ENCODE measurements at places on chromosomes 16 and 17.

DNA sequence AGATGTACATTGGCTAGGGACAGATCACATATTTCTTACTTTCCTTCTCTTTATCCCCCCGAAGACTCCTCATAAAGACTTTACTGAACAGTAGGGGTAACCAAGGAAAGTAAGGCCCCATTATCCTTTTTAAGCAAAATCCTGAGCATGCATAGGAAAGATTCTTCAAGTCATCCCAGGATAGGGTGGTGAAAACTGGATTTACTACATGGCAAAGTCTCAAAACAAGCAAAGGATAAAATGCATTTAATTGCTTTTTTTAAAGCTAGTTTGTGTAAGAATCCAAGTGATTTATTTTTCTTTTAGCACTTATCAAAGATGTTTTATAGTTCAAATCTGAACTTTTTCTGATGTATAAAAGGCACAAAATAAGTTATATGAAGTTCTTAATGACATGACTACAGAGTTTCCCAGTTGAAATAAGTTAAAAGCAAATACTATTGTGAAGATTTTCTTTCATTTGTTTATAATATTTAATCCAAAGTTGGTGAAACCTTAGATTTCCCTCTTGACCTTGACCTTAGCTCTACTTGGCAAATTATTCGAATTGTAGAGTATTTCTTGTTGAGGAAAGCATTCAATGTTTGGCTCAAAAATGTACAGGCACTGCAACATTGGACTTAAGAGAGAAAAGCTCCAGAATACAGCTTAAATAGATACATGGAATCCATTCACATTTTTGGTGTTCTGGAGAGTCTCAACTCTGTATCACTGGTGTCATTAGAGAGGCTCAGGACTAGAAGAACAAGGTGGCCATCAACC lies 104.3 kb downstream of the ABCA8 start:
- no peaks in the 10 kb centered on the region for H3K36me3 ChIP-seq
- H3K27ac ChIP-seq, result no peak overlapping the region
- no peak overlapping the region for H3K4me3 ChIP-seq

GRCh38 chr17:8685381-8685780 lies 54.9 kb upstream of the MYH10 start:
- peak overlapping the region; percentile 83 for H3K27ac ChIP-seq
- no peak overlapping the region for H3K4me3 ChIP-seq
- no peaks in the 10 kb centered on the region for H3K27me3 ChIP-seq

- no peaks in the 10 kb centered on the region for H3K27me3 ChIP-seq
- H3K4me3 ChIP-seq, result no peak overlapping the region
Measured at GRCh38 chr16:74724820-74725549, 24.3 kb upstream of the MLKL start.

GRCh38 chr16:80652441-80652840 lies 111.6 kb downstream of the DYNLRB2 start:
- no peaks in the 10 kb centered on the region for H3K4me1 ChIP-seq
- H3K27me3 ChIP-seq, result no peaks in the 10 kb centered on the region

- peak; percentile 68 for DNase-seq
- H3K4me3 ChIP-seq, result peak overlapping the region; percentile 50
- H3K4me1 ChIP-seq, result peaks cover 15% of the 10 kb centered on the region
- peak overlapping the region; percentile 65 for H3K27ac ChIP-seq
- no peaks in the 10 kb centered on the region for H3K36me3 ChIP-seq
Measured at GRCh38 chr17:41547921-41548843, 20.1 kb upstream of the KRT19 start.

DNA sequence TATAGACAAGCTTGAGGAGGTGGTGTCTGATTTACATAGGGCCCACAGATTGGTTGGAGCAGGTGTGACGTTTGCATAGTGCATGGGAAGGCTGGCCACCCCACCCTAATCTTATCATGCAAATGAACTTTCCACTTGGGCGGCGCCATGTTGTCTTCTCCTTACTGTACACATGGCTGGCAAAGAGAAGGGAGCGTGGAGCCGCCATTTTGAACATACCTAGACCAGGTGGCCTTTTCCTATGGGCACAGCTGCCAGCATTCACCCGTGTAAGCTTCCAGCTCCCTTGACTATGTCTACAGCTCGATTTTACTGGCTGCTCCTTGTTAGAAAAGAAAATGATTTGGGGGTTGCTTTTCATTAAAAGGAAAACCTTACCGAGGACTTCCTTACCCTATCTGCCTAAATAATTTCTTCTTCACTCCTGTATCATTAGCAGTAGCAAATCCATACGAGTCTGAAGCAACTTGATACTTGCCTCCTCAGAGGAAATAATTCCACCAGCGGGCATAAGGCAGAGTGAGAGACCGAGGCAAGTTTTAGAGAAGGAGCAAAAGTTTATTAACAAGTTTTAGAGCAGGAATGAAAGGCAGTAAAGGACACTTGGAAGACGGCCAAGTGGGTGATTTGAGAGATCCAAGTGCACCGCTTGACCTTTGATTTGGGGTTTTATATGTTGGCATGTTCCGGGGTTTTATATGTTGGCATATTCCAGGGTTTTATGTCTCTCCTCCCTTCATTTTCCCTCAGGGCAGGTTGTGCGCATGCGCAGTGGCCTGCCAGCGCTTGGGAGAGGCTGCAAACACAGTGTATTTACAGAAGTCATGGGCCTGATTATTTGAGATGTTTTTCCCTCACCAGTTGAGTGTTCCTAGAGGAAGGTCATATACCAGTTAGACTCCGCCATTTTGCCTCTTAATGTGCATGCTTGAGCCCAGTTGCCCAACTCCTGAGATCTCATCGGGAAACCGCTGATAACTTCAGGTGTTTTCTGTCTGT lies 65.7 kb downstream of the MARF1 start:
- no peaks in the 10 kb centered on the region for H3K27me3 ChIP-seq
- no peak overlapping the region for H3K4me3 ChIP-seq
- no peaks in the 10 kb centered on the region for H3K4me1 ChIP-seq
- DNase-seq, result no peak
- H3K36me3 ChIP-seq, result peaks cover 11% of the 10 kb centered on the region
- H3K27ac ChIP-seq, result no peak overlapping the region

DNA sequence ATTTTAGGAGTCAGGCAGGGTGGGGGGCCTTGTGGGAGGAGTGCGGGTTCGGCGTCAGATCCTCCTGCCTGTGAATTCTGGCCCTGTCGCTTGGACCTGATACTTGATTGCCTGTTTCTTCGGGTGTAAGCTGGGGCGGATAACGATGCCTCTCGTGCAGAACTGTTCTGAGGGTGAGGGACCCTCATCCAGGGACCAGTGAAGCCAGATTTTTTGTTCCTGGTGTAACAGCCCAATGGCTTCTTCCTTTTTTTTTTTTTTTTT lies 1.3 kb downstream of the TBCD start:
- H3K27ac ChIP-seq, result no peak overlapping the region
- no peak for DNase-seq
- no peaks in the 10 kb centered on the region for H3K36me3 ChIP-seq
- H3K4me1 ChIP-seq, result peaks cover 18% of the 10 kb centered on the region
- H3K4me3 ChIP-seq, result peak overlapping the region; percentile 92
- no peaks in the 10 kb centered on the region for H3K27me3 ChIP-seq

GRCh38 chr17:19567216-19568015 lies 33.8 kb downstream of the SLC47A1 start:
- DNase-seq, result no peak
- H3K4me3 ChIP-seq, result no peak overlapping the region
- H3K27me3 ChIP-seq, result no peaks in the 10 kb centered on the region
- no peak overlapping the region for H3K27ac ChIP-seq

DNA sequence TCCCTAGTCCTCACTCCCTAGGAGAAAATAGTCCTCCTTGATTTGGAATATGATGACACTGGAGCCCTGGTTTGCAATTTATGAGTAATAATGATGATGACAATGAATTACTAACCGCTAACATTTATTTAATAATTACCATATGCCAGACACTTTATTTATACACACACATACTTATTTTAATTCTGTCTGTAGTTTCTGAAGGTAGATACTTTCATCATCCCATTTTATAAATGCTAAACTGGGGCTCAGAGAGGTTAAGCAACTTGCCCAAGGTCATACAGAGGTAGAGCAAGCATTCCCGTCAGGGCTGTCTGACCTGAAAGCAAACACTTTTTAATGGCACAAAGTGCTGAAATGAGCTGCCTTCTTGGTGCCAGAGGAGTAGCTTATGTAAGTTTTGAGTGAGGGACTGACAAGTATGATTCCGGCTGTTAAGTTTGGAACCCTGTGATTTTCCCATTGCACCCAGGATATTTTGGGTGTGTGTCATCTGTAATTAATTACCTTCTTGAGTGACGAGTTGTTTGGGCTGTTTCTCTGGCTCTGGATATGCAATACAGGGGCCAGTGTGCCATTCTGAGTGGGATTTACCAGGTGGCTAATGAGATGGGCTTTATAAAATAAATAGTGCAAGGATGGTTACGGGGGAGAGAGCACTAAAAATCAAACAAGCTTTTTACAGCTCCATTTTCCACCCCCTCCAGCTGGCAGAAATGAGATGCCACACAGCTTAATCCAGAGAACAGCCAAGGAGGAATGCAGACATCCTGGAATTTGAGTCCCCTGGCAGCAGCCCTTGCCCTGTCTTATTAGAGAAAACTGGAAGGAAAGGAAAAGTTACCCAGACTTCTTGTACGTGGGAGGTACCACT lies 211.8 kb downstream of the SNX29 start:
- DNase-seq, result no peak
- H3K4me1 ChIP-seq, result no peaks in the 10 kb centered on the region
- H3K27me3 ChIP-seq, result no peaks in the 10 kb centered on the region
- peak overlapping the region; percentile 42 for H3K27ac ChIP-seq

DNA sequence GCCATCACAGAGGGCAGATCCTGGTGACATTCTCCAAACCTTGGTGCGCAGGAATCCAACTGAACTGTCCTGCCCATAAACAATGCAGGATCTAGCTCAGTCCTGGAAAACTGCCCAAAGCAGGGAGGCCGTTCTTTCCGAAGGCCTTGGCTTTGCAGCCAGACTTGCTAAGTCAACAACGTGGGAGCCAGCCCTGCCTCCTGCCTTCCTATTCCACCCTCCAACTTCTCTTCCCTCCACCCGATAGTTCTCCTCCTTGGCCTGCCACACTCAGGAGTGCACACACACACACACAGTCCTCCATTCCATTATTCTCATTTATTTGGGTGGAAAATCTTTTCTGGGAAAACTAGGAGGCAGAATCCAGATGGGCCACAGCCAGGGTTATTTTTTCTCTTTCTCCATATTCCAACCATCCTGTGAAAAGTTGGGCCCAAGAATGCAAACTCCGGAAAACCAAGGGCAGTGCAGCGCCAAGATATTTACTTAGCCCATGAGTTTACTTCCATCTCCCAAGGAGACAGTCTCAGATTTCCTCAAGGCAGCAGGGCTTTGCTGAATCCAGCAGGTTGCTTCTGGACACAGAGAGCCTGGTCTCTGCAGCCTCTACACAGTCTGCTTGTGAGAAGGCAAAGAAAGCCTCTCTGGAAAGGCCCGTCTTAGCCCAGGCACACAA lies 15.8 kb downstream of the COPRS start:
- H3K36me3 ChIP-seq, result no peaks in the 10 kb centered on the region
- peaks cover 24% of the 10 kb centered on the region for H3K4me1 ChIP-seq
- H3K4me3 ChIP-seq, result peak overlapping the region; percentile 49
- DNase-seq, result no peak
- no peaks in the 10 kb centered on the region for H3K27me3 ChIP-seq

DNA sequence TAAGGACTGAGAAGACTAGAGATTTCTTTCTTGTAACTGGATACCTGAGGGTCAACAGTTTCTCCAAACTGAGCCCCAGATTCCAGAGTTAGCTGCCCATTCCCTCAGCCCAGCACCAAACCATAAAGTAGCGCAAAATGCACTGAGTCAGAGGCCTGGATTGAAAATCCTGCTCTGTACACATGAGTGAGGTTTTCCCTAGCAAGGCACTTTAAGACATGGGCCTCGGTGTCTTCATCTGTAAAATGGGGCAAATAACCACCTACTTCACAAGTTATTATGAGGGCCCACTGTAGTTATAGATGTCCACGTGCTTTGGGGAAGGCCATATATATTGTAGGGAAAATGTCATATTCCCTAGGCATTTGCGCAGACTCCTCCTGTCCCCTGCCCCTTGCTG lies 10.3 kb upstream of the DLX4 start:
- peaks cover 7% of the 10 kb centered on the region for H3K27me3 ChIP-seq
- no peak overlapping the region for H3K27ac ChIP-seq
- peaks cover under 1% of the 10 kb centered on the region for H3K4me1 ChIP-seq
- no peak for DNase-seq

DNA sequence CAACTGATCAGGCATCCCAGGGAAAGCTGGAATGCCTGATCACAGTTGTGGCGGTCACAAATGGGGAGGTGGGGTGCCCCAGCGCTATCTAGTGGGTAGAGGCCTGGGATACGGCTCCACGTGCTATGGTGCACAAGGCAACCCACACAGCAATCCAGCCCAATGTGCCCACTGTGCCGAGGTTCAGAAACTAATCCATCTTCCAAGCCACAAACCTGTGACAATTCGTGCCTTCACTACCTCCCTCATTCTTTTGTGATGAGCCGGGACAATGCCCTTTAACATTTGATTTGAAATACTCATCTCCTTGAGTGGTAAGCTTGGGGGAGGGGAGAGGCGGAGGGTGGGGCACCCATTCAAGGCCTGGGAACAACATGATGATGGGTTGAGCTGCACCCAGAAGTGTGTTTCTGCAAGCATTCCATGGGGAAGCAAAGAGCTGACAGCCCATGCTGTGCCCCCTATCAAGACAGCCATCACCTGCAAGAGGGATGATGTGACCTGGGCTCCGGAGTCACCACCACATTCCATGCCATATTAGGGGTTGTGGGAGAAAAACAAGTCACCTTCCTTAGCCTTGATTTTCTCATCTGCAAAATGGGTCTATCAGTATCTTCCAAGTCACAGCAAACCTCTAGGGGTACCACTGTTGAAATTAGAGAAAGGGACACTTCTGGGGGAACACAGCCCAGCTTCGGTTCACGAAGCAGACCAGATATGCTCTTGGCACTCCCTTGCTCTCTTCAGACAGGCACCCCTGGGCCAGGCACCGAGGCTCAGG lies 3.7 kb downstream of the ELOB start:
- peaks cover 9% of the 10 kb centered on the region for H3K4me1 ChIP-seq
- no peak overlapping the region for H3K27ac ChIP-seq
- peaks cover 54% of the 10 kb centered on the region for H3K36me3 ChIP-seq
- no peak overlapping the region for H3K4me3 ChIP-seq
- no peak for DNase-seq

- no peaks in the 10 kb centered on the region for H3K36me3 ChIP-seq
- H3K4me3 ChIP-seq, result no peak overlapping the region
- H3K4me1 ChIP-seq, result no peaks in the 10 kb centered on the region
- no peak for DNase-seq
Measured at GRCh38 chr16:26863931-26864330, 202.8 kb upstream of the C16orf82 start.

GRCh38 chr17:42866631-42867575 lies 15.9 kb downstream of the AOC3 start:
- no peak overlapping the region for H3K27ac ChIP-seq
- no peak for DNase-seq
- H3K36me3 ChIP-seq, result peaks cover 29% of the 10 kb centered on the region

GRCh38 chr16:80804526-80805383 lies at the start of gene CDYL2:
Gene CDYL2 (minus strand): TSS chr16:80804598. CDS start chr16:80804173, 425 bp downstream.
- no peak for DNase-seq
- no peaks in the 10 kb centered on the region for H3K4me1 ChIP-seq
- no peaks in the 10 kb centered on the region for H3K36me3 ChIP-seq
- H3K27me3 ChIP-seq, result no peaks in the 10 kb centered on the region
- peak within 1 kb of the TSS; percentile 77 for H3K4me3 ChIP-seq

All from ascending aorta (tissue), 2 donors.